ENCODE measurements at places on chromosomes 5 and 9. TPM values are rescaled to one million over a fixed set of nuclear protein-coding genes. Genes with fewer than 3 reads are reported as not detected.

The GNA14 gene
- not detected for total RNA-seq

The GABRA1 gene
- not detected for total RNA-seq

The ROPN1L gene
- total RNA-seq: 3.0 TPM

- DNase-seq: no peak
Observed at GRCh38 chr9:75993434-75993833, 103.0 kb downstream of the PCSK5 start.

GRCh38 chr5:150118561-150119229 lies 32.3 kb upstream of the CSF1R start:
- DNase-seq: no peak

DNA sequence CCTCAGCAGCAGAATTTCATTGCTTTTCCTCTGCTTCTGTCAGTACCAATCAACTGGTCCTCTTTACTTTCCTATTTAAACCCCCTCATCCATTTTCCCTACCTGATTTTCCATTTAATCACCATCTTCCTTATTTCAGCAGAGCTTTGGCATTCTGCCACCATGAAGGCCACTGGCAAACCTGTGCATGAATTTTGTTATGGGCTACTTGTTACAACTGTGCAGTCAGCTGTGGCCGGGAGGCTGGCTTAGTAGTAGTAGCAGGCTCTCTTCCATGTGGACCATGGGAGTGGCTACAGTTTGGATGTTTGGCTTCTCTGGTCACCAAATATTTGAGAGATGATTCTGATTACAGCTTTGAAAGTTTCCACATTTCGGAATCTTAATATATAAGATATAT lies 976.6 kb upstream of the SEMA6A start:
- DNase-seq: no peak

DNA sequence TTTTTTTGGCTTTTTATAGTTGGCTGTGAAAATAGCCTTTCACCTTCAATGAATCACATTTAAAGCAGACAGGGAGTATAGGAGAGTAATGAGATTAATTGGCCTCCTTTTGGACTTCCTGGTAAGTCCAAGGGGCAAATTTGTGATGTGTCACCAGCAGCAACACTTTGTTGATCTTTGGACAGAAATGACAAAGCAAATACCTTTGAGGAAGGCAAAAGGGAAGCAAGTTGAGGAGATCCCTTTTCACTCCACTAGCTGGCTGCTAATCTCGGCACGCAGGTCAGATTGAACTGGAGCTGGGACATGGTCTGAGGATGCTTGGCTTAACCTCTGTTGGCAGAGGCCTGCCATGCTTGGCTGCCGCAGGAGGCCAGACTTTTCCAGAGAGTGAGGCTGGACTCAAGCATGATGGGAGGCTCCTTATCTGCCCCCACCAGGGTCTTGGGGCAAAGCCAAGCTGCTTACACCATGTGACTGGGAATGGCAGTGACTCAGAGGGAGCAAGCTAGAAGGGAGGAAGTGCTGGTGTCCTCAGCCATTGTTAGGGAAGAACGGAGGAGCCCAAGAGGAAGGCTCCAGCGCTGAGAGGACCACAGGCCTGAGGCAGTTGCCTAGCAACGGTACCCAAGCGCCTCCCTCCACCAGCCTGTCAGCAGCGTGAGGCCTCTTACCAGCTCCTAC lies 174.5 kb upstream of the MAP1B start:
- DNase-seq: peak; percentile 91

DNA sequence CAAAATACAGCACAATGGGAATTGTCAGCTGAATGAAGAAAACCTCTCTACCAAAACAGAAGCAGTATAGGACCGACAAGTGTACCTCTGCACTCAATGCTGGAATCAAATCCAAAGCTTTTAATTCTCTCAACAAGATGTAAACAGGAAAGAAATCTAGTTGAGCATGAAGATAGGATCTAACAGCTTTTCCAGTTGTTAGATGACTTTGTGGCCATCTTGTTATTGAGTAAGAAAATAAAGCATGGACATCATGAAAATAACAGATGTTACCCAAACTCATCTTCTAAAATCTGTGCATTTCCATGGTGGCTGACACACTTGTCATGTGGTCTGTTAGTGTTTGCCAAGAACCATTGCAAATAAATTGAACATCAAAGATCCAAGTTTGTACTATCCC lies 34.7 kb downstream of the SREK1 start:
- DNase-seq: no peak

DNA sequence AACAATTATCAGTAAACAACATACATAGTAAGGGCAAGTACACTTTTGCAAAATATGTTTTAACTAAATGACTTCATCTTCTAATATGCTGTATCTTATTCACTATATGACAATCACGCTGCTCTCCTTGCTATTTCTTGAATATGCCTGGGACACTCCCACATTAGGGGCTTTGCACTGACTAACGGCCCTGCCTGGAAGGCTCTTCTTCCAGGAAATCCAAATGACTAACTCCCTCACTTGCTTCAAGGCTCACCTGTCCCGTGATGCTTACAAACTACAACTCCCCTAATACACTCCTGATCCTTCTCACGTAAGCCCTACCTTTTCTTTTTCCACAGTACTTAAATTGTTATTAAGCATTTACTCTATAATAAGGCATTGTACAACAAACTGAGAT lies 10.6 kb downstream of the ERP44 start:
- no peak for DNase-seq

GRCh38 chr9:136847088-136847825 lies 2.0 kb upstream of the PHPT1 start:
- peak; percentile 84 for DNase-seq

GRCh38 chr5:141864371-141865370 lies 13.5 kb downstream of the PCDH1 start:
- no peak for DNase-seq

DNA sequence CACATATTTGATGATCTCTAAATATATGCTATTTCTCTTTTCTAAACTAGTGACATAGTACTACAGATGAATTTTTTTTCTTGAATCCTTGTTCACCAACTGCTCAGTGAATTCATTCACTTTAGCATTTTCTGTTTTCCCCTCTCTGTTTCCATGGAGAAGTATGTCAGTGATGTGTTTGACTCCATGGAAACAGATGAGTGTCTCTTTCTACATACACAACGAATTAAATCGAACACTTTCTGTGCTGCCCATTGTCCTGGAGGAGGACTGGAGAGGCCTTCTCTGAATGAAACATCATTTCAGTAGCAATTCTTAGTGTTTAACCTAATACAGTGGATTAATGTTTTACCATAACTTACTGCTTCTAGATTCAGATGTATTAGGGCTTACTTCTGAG lies 9.5 kb downstream of the INVS start:
- DNase-seq: no peak

DNA sequence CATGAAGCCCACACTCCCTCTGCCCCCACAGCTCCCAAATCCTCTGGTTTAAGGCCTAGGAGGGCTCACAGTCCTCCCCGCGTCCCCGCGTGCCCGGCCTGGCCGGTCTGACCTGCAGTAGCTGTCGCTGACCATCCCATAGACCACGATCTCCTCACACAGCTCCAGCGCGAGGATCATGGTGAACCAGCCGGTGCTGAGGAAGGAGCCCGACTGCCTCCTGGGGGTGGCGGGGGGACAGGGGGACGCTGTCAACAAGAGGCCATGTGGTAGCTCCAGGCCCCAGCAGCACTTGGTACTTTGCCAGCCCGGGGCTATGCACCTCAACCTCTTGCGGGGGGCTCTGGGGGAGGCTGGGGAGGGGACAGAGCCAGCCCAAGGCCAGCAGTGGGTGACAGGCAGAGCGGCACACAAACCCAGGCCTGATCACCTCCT lies 7.0 kb downstream of the ST6GALNAC4 start:
- DNase-seq: no peak

Data from MG63 (cell line).